Renal pelvis (tissue), 12 donors: ENCODE measurements at places on chromosomes 5 and 9. TPM values are rescaled to one million over a fixed set of nuclear protein-coding genes. Genes with fewer than 3 reads are reported as not detected.

GMCL2 gene
- polyA plus RNA-seq, result not detected

GNA14 gene
- polyA plus RNA-seq, result 13.6 TPM

CDHR2 gene
- polyA plus RNA-seq, result 26.1 TPM

STRBP gene
- polyA plus RNA-seq, result 47.6 TPM

SEMA5A gene
- 44.8 TPM for polyA plus RNA-seq

PCDHGB6 gene
- polyA plus RNA-seq, result 6.8 TPM

FAM169A gene
- polyA plus RNA-seq, result 20.3 TPM

ACTL7A gene
- polyA plus RNA-seq, result not detected

CDH9 gene
- 7.2 TPM for polyA plus RNA-seq

IL3 gene
- polyA plus RNA-seq, result not detected

MEGF10 gene
- polyA plus RNA-seq, result 0.70 TPM

ADAMTSL2 gene
- 1.5 TPM for polyA plus RNA-seq

SLC30A5 gene
- 73.5 TPM for polyA plus RNA-seq

TLX3 gene
- polyA plus RNA-seq, result not detected

CDH10 gene
- 4.8 TPM for polyA plus RNA-seq

FIBCD1 gene
- 0.49 TPM for polyA plus RNA-seq

AK1 gene
- polyA plus RNA-seq, result 44.0 TPM

DMGDH gene
- 27.2 TPM for polyA plus RNA-seq

SURF2 gene
- polyA plus RNA-seq, result 23.1 TPM

FBP1 gene
- polyA plus RNA-seq, result 55.0 TPM

LECT2 gene
- polyA plus RNA-seq, result 4.8 TPM

PCDHGA9 gene
- 4.8 TPM for polyA plus RNA-seq

HAPLN1 gene
- polyA plus RNA-seq, result 8.8 TPM

SLC6A19 gene
- polyA plus RNA-seq, result 50.8 TPM

GKAP1 gene
- 14.8 TPM for polyA plus RNA-seq

NR6A1 gene
- polyA plus RNA-seq, result 1.0 TPM

HMCN2 gene
- 1.2 TPM for polyA plus RNA-seq

OR13C5 gene
- not detected for polyA plus RNA-seq

PCDHGA5 gene
- 2.6 TPM for polyA plus RNA-seq

ACER2 gene
- polyA plus RNA-seq, result 13.9 TPM

FAM151B gene
- polyA plus RNA-seq, result 3.1 TPM

SERF1A gene
- 2.9 TPM for polyA plus RNA-seq

PROB1 gene
- polyA plus RNA-seq, result 4.2 TPM

GPR21 gene
- polyA plus RNA-seq, result 0.73 TPM

TXNDC8 gene
- polyA plus RNA-seq, result not detected

LHX2 gene
- polyA plus RNA-seq, result 0.21 TPM

MAST4 gene
- 20.3 TPM for polyA plus RNA-seq

WWC1 gene
- 75.6 TPM for polyA plus RNA-seq

PRLR gene
- polyA plus RNA-seq, result 49.0 TPM

GNG10 gene
- polyA plus RNA-seq, result 46.9 TPM

MELK gene
- polyA plus RNA-seq, result 18.9 TPM

PFN3 gene
- 5.2 TPM for polyA plus RNA-seq

HAVCR2 gene
- 12.1 TPM for polyA plus RNA-seq

MED10 gene
- 37.8 TPM for polyA plus RNA-seq

PDCD1LG2 gene
- 0.12 TPM for polyA plus RNA-seq

PRDM9 gene
- polyA plus RNA-seq, result not detected

KCNN2 gene
- 6.1 TPM for polyA plus RNA-seq

SCGB3A2 gene
- 0.95 TPM for polyA plus RNA-seq

GRXCR2 gene
- polyA plus RNA-seq, result not detected

RICTOR gene
- 29.3 TPM for polyA plus RNA-seq

CCDC152 gene
- 14.9 TPM for polyA plus RNA-seq

C6 gene
- 2.1 TPM for polyA plus RNA-seq

PCDHB4 gene
- polyA plus RNA-seq, result 2.0 TPM

ASPN gene
- 10.0 TPM for polyA plus RNA-seq

SMIM33 gene
- polyA plus RNA-seq, result not detected

PDLIM7 gene
- 117 TPM for polyA plus RNA-seq

HMHB1 gene
- not detected for polyA plus RNA-seq

SPINK7 gene
- polyA plus RNA-seq, result 0.37 TPM
